ENCODE measurements at places on chromosomes 16 and 17. TPM values are rescaled to one million over a fixed set of nuclear protein-coding genes. Genes with fewer than 3 reads are reported as not detected.
A peak's percentile ranks its signal among the peaks of the same experiment; 100 is the strongest.

DNA sequence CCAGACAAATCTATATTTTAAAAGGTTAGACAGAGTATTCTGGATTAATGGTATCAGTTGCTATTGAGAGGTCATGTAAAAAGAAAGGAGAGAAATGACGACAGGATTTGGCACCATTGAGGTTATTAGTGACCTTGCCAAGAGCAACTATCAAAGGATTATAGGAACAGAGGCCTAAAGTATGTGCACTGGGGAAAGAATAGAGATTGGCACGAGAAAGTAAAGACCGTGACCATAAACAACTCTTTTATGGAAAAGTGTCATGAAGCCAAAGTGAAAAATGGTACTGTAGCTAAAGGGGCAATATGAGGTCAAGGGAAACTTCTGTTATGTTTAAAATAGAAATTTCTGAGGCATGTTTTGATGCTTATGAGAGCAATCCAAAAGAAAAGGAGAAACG, 115.2 kb upstream of the KIF2B start:
- DNase-seq: no peak
- no peak overlapping the region for H3K4me3 ChIP-seq
- H3K27ac ChIP-seq: no peak overlapping the region
- H3K4me1 ChIP-seq: no peaks in the 10 kb centered on the region
- H3K36me3 ChIP-seq: no peaks in the 10 kb centered on the region
- no peaks in the 10 kb centered on the region for H3K27me3 ChIP-seq

GRCh38 chr16:89729863-89730593, 8.7 kb downstream of the ZNF276 start:
- peaks cover 28% of the 10 kb centered on the region for H3K36me3 ChIP-seq
- no peak overlapping the region for H3K27ac ChIP-seq
- DNase-seq: peak; percentile 79

GRCh38 chr17:45149037-45149668, 878 bp downstream of the HEXIM1 start:
- H3K36me3 ChIP-seq: no peaks in the 10 kb centered on the region
- H3K27me3 ChIP-seq: no peaks in the 10 kb centered on the region
- peak; percentile 91 for DNase-seq
- peak overlapping the region; percentile 88 for H3K27ac ChIP-seq
- peak overlapping the region; percentile 62 for H3K4me3 ChIP-seq

DNA sequence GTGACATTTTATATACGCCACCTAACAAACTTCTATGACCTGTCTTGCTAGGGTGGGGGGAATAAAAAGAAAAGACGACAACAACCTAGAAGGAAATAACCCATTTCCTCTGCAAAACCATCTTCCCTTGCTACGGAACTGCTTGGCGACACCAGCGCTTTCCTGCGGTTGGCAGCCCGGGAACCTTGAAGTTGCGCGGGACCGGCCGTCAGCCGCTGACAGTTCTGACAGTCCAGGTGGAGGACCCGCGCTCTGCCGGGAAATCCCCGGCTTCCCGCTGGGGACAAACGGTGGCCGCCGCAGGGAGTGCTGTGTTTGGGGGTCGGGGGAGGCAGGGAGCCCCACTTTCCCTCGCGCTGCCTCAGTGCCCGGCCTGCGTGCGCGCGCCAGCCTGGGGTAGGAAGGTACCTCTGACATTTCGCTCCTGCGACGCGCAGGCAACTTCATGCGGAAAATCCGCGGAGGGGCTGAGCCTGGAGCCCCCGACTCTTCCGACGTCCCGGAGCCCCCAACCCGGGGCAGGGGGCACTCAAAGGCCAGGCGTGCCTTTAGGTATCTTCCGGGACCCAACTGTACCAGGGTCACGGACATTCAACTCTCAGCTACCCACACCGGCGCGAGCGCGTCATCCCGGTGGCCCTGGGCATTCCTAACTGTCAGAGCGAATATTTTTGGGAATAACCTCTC, 516 bp downstream of the SLC16A6 start:
- H3K27ac ChIP-seq: peak overlapping the region; percentile 76
- peak; percentile 56 for DNase-seq
- H3K36me3 ChIP-seq: no peaks in the 10 kb centered on the region
- peak overlapping the region; percentile 60 for H3K4me3 ChIP-seq
- no peaks in the 10 kb centered on the region for H3K4me1 ChIP-seq

DNA sequence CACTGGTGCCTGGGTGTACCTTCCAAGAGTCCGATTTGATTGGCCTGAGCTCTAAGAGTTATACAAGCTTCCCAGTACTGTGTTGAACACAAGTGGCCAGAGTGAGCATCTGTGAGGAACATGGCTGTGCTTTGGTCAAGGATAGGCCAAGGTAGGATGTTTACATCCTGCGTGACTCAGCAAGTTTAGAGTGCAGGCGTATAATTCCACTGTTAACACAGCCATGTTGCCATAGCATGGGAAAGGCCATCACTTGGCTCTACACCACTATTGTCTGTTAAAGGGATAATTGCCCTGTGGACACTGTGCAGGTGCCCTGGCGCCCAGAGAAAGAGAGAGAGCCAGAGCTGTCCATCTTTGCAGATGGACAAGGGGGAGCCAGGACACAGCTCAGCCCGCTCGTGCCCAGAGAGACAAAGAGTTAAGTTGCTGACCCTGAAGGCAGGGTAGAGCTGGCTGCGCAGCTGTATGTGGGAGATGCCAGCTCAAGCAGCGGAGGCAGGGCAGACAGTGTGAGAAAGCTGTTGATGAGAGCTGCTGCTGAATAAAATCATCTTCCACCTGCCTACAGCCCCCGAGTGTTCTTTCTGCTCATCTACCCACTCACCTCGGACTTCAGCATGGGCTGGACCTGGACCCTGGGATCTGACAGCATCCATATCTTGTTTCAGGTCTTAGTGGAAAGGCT, 11.7 kb downstream of the CFAP52 start:
- no peak for DNase-seq
- H3K27ac ChIP-seq: no peak overlapping the region
- no peak overlapping the region for H3K4me3 ChIP-seq
- H3K4me1 ChIP-seq: no peaks in the 10 kb centered on the region

DNA sequence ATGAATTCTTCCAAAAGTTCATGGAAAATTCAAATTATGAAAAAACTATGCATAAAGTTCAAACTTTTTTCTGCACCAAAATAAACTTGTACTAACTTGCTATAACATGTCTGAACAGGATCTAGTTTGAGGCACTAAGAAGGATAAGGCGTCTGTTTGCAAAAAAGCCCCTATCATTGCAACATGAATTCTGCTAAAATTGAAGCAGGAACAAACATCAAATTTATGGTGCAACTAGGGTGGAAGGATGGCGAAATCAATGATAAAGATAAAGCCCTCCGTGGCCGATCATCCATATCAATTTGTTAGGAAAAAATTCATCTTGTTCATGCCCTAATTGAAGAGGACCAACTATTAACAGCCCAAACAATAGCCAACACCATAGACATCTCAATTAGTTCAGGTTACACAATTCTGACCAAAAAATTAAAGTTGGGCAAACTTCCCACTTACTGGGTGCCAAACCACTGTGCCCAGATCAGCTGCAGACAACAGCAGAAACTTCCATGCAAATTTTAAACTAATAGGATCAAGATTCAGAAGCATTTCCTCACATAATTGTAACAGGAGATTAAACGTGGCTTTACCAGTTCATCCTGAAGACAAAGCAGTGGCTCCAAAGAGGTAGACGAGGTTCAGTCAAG, 12.9 kb downstream of the IL21R start:
- no peak for DNase-seq
- H3K4me3 ChIP-seq: no peak overlapping the region
- H3K4me1 ChIP-seq: no peaks in the 10 kb centered on the region
- no peaks in the 10 kb centered on the region for H3K27me3 ChIP-seq
- no peak overlapping the region for H3K27ac ChIP-seq
- H3K36me3 ChIP-seq: no peaks in the 10 kb centered on the region

DNA sequence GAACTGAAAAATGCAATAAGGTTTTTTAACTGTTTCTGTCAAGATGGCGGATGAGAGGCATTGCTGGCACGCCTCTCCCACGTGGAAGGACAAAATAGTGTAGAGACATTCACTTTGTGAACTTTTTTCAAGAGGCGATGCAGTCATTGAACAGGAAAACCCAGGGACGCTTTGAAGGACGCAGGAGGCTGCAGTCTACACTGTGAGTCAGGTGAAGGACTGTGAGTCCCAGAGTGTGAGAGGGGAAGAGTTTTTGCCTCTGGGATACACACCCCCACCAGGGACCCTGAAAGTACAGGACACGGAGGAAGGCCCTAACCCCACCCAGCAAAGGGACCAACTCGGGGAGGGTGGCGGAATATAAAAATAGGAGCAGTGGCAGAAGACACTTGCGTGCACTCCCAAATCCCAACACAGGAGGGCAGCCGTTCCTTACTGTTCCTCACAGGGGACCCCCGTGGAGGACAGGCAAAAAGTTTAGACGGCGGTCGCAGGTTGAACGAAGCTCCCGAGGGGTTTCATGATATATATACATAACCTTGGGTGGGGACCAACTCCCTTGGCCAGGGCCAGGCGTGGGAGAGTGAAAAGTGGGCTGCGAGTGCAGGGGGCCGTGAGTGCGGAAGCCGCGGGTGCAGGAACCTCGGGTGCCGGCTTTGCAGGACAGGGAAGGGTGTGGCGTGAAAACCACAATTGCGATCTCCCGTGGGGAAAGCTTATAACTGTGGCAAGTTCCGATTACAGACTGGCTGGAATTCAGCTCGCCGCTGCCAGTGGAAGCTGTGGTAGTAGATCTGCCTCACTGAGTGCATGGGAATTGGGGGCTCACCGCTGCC, 82.0 kb upstream of the ALOX12 start:
- no peaks in the 10 kb centered on the region for H3K36me3 ChIP-seq
- peak; percentile 65 for DNase-seq
- H3K27me3 ChIP-seq: no peaks in the 10 kb centered on the region
- no peak overlapping the region for H3K4me3 ChIP-seq

DNA sequence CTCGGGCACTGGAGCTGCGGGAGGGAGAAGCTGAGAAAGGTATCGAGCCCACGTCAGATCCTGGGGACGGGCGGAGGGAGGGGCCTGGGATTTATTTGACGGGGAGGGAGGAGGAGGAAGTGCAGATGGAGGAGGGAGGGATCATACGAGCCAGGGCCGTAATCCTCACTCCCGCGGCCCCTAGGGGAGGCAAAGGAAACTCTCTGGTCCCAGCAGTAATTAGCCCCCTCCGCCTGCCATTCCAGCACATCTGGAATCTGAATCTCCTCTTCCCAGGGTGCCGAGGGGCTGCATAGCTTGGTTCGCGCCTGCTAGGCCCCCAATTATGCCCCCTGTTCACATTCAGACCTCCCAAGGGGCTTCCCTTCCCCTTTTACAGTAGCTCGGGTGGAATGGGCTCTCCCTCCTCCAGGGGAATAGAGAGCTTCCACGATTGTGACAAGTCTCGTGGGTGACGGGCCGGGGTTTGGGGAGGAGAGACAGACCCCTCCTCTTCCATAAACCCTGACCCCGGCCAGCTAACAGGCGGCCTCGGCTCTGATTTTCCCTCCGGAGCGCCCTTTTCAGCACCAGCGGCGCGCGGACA, at the start of gene SEZ6L2:
Gene SEZ6L2, minus strand, starts transcription at position 35 of the 586 bp plus-strand sequence. CDS start 531 bp downstream, outside the sequence.
- no peaks in the 10 kb centered on the region for H3K4me1 ChIP-seq
- no peak for DNase-seq
- peak within 1 kb of the TSS; percentile 57 for H3K4me3 ChIP-seq
- H3K27me3 ChIP-seq: no peaks in the 10 kb centered on the region

ABCC12 gene
- not detected for total RNA-seq

All from right lobe of liver (tissue), 6 donors.